NCI-H526 (cell line): ENCODE measurements at places on chromosomes 7 and 10.

- no peak for DNase-seq
Measured at GRCh38 chr7:44881610-44882009, 3.7 kb downstream of the PURB start.

DNA sequence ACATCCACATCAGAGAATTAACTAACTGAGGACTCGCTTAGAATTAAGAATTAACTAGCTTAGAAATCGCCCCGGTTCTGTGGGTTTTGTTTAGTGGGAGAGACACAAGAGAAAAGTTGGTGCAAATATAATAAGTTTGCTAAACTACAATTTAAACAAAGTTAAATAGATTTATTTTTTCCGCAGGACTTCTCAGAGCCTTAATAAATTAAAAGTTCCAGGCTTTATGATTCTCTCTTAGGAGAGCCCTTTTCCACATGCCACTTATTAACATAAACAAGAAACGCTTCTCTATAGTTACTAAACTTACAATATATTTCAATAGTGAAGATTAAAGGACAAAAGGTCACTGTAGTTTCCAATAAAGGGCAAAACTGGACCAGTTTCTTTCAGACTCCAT is 100.0 kb downstream of the SLC25A13 start:
- no peak for DNase-seq

- no peak for DNase-seq
Measured at GRCh38 chr10:114151486-114151885, 22.5 kb downstream of the CCDC186 start.

DNA sequence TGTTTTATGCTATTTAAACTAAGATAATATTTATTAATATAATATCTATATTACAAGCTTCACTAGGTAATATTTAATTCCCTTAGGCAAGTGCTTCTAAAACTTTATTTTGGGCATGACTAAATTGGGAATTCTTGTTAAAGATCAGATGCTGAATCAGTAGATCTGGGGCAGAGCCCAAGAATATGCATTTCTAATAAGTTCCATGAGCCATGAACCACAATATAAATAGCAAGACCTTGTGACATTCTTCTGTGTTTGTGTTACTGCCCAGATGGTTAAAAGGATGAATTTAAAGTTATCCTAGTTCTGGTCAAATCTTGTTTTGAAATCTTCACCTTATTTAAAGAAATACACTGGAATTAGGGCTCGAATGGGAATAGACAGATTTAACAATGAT is 258.4 kb upstream of the CACNA2D1 start:
- no peak for DNase-seq

GRCh38 chr10:90420637-90421318 is 437.1 kb downstream of the HTR7 start:
- no peak for DNase-seq

DNA sequence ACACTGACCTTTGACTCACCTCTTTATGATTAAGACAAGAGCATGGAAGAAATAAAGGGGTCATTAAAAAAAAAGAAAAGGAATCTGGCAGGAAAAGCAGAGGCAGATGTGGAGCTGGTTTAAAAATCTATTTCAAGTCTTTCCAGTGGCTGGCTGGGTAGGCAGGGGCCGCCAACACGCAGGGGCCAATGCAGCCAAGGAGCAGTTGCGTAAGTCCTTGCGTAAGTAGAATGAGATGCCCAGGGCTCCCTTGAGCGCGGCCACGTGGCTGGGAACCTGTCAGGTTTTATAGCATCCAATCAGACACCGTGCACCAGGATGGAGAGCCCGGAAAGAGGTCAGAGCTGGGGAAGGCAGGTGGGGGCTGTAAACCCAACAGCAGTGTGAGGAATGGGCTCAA is 123.8 kb upstream of the INSYN2A start:
- DNase-seq: no peak

DNA sequence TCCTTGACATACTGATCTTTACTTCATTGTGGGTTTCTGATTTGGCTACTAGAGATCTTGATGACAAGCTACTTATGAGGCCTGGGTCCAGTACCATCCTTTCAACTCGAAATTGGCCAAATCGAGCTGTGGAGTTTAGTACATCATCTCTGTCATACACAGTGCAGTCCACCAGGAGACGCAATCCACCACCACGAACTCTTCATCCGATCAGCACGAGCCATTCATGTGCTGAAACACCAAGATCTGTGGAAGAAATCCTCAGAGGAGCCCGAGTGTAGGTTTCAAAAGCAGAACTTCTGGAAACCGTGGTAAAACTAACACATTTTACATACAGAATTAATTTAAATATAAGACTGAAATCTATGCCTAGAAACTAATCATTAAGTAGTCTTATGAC is 14.2 kb downstream of the DNAJC9 start:
- no peak for DNase-seq

- no peak for DNase-seq
Measured at GRCh38 chr7:14147532-14147931, 158.1 kb upstream of the ETV1 start.

- DNase-seq: no peak
Measured at GRCh38 chr10:11179516-11180105, 161.9 kb downstream of the CELF2 start.

DNA sequence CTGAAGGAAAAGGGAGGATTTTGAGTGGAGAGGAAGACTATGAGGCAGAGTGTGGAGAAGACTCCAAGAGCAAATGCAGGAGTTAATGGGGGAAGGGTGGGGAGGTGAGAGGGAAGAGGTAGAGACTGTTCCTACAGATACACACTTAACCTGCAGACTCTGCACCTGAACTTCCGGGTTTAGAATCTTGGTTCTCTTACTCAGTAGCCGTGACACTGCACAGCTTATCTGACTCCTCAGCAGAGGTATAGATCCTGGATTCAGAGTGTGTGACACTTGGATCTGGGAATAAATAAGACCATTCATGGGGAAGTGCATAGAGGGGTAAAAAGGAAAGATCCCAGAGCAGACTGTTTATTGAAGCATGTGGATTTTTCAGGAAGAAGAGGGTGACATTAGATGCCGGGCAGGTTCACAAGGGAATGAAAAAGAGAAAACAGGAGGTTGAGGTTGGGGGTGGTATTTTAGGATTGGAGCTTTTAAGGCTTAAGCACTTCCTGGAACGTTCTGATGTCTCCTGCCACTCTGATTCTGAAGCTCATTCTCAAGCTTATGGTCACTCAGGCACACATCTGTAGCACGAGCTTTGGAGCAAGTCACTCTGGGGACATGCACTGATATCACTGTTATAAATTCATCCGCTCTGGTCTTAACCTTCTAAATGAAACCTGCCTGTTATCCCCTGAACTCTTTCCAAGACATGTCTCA is 5.7 kb upstream of the ZC3HAV1L start:
- DNase-seq: no peak

- no peak for DNase-seq
Measured at GRCh38 chr7:73442903-73443500, 9.4 kb downstream of the FZD9 start.

DNA sequence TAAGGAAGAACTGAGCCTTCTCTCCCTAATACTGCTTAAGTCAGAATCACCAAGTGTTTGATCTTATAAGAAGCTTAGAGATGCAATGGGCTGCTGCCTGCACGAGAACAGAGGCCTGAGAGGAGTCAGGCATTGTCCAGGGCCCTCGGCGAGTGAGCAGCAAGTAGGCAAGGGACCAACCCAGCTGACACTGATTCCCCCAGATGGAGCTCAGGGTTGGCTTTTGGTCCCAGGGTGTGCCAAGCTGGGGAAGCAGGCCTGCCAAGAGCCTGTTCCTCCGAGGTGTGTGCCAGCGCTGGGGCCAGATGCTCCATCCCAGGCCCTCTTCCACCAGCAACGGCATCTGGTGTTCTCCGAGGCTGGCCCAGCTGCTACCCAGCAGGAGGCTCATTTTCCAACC is 222.0 kb upstream of the ZMIZ1 start:
- DNase-seq: no peak

DNA sequence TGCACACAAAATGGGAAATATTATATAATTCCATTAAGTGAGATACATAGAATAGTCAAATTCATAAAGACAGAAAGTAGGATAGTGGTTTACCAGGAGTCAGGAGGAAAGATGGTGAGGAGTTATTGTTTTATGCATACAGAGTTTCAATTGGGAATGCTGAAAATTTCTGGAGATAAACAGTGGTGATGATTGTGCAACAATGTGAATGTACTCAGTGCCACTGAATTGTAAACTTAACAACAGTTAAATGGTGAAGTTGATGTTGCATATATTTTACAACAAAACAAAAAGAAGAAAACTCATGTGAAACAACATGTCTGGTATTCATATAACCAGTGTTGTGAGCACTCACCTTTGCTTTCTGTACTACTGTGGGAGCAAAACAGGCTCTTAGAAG is 168.9 kb upstream of the TEX47 start:
- DNase-seq: no peak

- DNase-seq: peak; percentile 85
Measured at GRCh38 chr10:2851566-2851965, 215.8 kb upstream of the PFKP start.

DNA sequence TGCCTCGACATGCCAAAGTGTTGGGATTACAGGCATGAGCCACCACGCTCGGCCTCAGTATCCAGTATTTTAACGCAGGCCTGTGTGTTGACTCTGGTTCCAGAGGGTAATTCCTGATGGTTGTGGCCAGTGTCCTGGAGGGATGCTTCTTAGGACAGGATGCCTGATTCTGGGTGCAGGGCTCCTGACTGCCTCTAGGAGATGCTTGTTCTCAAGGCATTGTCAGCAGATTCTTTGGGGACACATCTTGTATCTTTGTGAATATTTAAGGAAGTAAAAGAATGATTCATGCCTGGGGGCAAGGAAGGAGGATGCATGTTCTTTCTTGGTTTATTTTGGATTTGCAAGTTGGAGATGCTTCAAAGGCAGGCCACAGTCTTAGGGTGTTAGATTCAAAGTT is 2.2 kb downstream of the ZDHHC4 start:
- DNase-seq: no peak

- DNase-seq: no peak
Measured at GRCh38 chr10:16016688-16017087, 156.4 kb upstream of the MINDY3 start.

DNA sequence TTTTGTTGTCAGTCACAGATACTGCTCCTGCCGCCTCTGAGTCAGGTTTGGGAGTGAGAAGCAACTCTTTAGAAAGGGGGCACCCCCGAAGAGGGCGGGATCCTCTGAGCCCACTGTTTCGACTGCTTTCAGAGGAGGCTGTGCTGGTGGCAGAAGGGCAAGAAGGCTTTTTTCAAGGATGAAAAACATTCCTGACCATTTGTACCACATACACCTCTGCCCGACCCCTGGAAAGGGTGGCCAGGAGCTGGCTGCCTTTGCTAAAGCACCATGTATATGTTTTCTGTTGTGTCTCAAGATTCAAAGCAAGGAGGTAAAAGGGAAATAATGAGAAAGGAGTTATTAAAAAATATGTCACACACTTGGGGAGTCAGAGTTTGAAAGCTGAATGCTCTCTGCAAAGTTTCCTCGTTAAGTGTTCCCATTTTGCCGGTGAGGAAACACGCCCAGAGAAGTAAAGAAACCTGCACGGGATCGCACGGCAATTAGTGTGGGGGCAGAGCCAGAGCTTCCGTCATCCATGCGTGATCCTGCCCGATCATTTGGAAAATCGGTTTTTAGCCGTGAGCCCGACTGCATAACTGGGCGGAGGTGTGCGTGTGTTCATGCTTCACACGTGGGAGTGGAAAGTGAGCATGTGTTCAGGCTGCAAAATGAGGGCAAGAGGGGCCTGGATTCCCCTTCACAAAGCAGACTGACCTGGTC is 163.2 kb downstream of the ADAM12 start:
- no peak for DNase-seq

DNA sequence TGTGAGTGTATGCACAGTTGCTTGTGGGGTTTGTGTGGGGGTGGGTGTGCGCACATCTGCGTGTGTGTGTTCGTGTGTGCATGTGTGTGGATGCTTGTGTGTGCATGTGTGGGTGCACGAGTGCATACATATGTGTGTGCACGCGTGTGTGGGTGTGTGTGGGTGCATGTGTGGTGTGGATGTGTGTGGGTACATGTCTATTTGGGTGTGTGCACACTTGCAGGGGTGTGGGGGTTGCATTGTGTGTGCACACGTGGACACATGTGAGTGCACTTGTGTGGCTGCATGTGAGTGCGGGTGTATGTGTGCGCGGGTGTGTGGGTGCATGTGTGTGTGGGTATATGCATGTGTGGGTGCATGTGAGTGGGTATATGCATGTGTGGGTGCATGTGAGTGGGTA is 73.7 kb downstream of the NKX6-2 start:
- no peak for DNase-seq
